ENCODE measurements at places on chromosomes 1 and 21.

DNA sequence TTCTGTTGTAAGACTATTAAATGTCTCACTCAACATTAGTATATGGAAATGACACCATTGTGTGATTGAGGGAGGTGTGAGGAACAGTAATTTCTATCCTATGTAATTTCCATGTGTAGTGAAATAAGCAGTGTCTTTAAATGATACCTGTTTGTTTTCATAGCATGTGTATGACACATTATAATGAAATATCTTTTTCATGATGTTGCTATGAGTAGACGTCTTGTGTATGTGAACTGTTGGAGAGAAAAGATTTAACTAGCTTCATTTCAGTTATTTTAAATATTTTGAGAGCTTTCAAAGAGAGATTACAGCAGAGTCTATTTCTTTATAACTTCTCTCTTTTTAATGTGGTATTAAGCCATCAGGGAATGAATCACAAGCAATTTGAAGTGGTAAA is 71.5 kb upstream of the QSOX1 start:
- DNase-seq, result no peak

DNA sequence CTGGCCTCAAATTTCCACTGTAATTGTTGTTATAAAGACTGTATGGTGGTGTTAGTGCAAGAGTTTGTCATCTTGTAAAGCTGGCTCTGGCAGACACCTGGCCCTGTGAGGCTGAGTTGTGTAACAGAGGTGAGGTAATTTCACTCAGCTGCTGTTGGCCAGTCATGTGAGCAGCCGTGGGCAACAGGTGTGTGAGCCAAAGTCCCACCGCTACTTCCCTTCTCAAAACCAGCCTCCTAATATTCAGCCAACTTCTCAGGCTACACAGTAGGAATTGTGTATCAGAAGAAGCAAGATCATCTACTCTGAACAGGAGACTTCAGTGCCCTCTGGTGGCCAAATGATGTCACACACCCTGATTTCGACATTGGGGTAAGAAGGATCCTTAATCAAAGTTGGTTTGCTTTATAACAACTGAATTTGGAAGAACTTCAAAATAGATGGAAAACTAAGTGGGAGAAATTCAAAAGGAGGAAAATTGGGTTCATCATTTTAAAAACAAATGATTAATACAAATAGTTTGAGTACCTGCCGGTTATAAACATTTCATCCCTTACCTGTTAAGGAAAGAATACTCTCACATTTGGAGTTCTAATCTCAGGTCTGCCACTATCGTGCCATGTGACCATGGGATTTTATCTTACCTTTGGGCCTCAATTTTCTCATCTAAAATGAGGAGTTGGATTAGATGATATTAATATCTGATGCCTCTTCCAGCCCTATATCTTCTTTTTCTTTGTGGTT is 2.6 kb upstream of the CREG1 start:
- peak; percentile 66 for DNase-seq

DNA sequence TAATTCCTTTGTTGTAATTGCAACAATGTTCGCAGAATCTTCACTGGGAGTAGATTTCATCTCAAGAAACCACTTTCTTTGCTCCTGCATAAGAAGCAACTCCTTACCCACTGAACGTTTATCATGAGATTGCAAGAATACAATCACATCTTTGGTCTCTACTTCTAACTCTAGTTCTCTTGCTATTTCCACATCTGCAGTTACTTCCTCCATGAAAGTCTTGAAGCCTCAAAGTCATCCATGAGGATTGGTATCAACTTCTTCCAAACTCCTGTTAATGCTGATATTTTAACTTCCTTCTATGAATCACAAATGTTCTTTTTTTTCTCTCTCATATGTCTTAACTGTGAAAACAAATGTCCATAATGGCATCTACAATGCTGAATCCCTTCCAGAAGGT is 118.6 kb upstream of the RAB4A start:
- no peak for DNase-seq

DNA sequence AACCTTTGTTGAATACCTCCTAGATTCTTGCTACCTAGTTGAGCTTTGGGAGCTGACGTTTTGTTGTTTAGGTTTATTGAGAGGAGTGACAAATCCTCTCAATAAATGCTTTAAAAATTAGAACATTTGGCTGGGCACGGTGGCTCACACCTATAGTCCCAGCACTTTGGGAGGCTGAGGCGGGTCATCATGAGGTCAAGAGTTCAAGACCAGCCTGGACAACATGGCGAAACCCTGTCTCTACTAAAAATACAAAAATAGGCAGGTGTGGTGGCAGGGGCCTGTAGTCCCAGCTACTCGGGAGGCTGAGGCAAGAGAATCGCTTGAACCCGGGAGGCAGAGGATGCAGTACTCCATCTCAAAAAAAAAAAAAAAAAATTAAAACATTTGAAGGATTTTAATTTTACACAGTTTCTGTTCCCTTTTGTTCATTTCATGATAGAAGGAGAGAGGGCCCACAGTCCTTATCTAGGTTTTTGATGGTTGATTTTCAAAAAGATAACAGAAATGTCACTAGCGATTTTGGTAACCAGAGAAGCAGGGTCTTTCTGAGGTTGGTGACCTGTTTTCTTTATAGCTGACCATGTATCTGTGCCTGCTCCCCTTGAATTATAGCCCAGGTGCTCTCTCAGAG is 44.2 kb upstream of the PIGV start:
- no peak for DNase-seq

- no peak for DNase-seq
Observed at GRCh38 chr21:17370263-17370662, 142.6 kb upstream of the CXADR start.

DNA sequence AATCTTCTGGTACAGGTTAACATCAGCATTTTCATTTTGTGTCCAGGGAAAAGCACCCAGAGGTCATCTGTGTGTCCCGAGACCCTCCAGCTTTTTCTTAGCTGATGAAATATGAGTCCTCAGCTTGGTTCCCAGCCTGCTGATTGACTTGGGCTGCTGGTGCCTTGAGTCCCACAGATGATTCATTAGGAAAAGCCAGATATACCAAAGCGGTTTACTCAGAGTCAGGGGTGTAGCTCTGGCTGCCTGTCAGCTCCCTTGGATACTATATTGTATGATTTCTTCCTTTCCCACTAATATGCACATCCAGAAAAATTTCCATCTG is 43.7 kb upstream of the MAB21L3 start:
- DNase-seq, result no peak

- no peak for DNase-seq
Observed at GRCh38 chr1:21069549-21069948, 107.1 kb downstream of the EIF4G3 start.

DNA sequence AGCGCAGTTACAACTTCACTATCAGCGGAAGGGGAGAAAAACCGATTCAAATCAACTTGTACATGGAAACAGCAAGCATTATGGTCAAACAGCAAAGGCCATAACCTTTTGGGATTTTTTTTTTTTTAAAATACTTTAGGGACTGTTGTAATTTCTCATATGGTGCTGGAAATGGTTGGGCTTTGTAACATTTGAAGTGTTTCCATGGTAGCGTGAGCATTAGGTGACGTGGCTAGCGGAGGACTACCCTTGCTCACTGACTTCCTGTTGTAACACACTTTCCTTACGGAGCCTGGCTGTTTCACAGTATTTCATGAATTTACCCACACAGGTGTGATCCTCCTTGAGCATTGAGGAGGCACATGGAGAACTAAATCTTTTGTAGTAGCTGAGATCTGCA is 269.5 kb downstream of the TM2D1 start:
- DNase-seq, result no peak

- DNase-seq, result no peak
Observed at GRCh38 chr1:193606035-193606434, 419.6 kb upstream of the B3GALT2 start.

GRCh38 chr1:208242941-208243526 is 1.1 kb downstream of the PLXNA2 start:
- DNase-seq, result no peak

- DNase-seq, result no peak
Observed at GRCh38 chr1:209627027-209627731, 25.0 kb downstream of the LAMB3 start.

DNA sequence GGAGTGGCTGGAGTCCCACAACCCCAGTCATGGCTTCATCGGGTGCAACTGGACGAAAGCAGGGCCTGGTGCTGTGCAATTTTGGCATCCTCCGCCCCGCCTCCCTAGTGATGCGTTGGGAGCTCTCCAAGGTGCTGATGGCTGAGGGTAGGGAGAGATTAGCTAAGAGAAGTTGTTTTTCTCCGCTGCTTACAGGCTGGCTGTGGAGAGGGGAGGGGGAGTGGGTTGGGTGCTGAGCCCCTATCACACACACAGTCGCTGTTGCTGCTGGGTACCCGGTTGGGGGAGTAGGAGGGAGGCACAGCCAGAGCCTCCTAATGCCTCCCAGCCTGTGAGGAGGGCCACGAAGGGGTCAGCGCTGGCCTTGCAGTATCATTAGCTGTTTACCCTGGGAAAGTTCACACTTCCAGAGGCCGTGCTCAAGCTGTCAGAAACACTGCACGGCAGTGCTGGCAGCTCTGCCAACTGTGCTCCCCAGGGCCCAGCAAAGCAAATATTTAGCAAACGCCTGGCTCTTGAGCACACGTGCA is 110.0 kb downstream of the GRIK3 start:
- peak; percentile 44 for DNase-seq

- DNase-seq, result no peak
Observed at GRCh38 chr1:115781343-115781742, 12.8 kb upstream of the CASQ2 start.

- DNase-seq, result no peak
Observed at GRCh38 chr1:161159913-161160243, 578 bp downstream of the USP21 start.

DNA sequence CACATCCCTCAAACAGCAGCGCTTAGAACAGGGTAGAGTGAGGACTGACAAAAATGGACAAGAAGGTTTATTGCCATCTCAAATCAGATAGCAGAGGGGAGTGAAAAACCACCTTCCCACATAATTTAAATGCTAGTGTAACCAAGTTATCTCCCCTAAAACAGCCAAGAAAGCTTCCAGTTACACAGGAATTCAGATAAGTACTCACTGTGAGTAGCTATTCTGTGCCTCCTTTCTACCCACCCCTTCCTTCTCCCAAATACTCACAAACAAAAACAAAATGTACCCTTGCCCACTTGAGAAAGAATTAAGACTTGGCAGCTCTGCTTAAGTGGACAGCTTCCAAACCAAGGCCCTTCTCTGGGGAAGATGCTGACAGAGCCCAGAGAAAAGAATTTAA is 9.1 kb downstream of the OTUD7B start:
- DNase-seq, result no peak

DNA sequence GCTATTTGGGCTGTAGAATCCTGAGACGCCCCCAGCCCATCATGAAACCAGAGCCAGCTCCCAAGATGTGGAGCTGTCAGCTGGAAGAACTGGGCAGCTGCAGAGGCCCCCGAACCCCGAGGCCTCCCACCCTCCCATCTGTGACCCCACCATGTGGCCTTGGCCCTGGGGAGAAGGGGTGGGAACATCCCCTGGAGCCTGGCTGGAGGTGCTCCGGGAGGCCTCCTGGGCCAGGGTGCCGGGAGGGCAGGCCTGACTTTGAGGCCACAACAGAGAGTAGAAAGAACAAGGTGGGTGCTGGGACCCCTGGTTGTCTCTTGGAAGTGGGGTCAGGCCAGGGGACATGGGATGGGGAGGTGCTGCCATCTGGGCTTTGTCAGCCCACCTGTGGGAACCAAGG is 6.0 kb upstream of the SMYD3 start:
- no peak for DNase-seq

DNA sequence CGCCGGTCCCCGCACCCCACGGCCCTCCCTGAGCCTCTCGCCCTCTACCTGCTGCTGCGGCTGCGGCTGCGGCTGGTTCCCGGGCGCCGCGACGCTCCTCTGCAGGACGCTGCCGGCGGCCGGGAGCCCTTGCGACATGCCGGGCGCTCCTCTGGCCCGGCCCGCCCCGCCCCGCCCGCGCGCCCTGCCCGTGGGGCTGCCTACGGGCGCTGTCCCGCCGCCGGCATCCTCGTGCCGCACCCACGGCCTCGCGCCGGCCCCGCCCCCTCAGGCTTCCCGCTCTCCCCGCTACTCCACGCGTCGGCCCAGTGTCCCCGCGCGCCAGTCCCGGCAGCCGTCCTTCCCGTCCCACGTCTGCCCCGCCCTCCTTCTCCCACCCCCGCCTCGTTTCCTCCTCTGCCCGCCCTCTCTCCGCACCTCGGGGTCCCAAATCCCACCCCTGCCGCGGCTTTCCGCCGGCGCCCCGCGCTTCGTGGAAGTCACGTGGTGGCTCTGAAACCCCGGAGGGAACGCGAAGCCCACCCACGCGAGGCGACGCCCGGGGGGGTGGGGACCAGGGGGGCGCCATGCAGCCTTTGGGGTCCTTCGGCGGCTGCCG is at the start of gene BATF3:
Gene BATF3, minus strand, starts transcription at position 216 of the 598 bp plus-strand sequence. Its CDS starts 78 bp downstream, at position 138.
- DNase-seq, result no peak

DNA sequence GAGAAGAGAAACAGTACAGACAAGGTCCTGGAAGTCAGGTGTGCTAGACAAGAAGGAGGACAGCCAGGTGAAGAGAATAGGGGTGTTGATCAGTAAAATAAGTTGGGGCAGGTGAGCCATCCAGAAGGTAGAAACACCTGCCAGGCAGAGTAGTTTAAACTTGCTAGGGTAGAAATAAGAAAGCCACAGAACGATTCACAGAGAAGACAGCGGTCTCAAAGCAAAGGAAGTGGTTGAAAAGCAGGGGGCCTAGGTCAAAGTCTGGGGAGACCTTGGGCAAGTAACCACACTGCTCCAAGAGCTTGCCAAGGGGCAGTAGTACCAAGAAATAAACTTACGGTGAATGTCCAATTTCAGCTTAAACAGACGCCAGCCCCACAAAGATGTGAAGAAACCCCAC is 116.6 kb upstream of the PROX1 start:
- DNase-seq, result no peak

DNA sequence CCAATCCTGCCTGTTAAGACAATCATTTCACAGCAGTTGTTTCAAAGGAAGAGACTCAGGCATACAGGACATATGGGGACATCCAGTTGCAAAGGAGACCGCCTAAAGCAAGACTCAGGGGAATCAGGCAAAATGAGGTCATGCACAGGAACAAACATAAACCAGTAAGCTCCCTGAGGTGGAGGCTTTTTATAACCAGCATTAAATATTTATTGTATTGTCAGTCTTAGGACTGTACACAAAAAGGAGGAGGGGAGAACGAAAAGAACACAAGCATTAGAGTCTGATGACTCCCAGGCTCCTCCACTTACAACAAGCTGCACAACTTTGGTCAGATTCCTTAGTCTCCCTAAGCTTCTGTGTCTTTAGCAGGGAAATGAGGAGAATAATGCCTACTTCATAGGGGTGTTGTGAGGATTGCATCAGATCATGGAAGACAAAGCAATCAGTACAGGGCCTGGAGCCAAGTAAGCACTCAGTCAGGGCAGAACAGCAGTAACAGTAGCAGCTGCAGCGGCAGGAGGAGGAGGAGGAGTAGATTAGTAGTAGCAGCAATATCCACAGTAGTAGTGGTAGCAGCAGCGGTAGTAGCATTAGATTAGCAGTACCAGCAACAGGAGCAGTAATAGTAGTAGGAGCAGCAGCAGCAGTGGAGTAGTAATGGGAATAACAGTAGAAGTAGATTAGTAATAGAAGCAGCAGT is 54.2 kb upstream of the SPATA6 start:
- DNase-seq, result peak; percentile 94

GRCh38 chr1:92399076-92399475 is 87.6 kb downstream of the GFI1 start:
- no peak for DNase-seq

GRCh38 chr1:110690709-110691365 is 16.1 kb upstream of the KCNA3 start:
- DNase-seq, result no peak

All from DMS79 treated with DMSO at 0.1 percent for 48 hours (cell line).